Islet precursor cell (in vitro differentiated cells): ENCODE measurements at places on chromosomes 5 and 9.

GRCh38 chr9:22416692-22417060 lies 29.9 kb upstream of the DMRTA1 start:
- DNase-seq = peak; percentile 75

DNA sequence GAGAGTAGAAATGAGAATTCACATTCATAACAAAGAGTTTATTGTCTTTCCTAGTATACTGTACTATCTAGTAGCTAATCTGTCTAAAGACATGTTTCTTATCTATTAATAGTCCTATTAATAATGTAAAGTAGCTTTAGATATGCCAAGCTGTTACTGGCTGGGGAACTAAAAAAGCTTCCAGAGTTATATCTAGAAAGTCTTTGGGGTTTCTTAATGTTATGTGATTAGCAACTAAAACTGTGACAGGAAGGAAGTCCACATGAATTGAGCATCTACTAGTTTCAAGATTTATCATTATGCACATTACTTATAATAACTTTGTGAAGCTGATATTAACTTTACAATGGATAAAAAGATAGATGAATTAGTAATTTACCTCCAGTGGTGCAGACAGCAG lies 122.7 kb upstream of the CDKN2B start:
- no peak for DNase-seq

DNA sequence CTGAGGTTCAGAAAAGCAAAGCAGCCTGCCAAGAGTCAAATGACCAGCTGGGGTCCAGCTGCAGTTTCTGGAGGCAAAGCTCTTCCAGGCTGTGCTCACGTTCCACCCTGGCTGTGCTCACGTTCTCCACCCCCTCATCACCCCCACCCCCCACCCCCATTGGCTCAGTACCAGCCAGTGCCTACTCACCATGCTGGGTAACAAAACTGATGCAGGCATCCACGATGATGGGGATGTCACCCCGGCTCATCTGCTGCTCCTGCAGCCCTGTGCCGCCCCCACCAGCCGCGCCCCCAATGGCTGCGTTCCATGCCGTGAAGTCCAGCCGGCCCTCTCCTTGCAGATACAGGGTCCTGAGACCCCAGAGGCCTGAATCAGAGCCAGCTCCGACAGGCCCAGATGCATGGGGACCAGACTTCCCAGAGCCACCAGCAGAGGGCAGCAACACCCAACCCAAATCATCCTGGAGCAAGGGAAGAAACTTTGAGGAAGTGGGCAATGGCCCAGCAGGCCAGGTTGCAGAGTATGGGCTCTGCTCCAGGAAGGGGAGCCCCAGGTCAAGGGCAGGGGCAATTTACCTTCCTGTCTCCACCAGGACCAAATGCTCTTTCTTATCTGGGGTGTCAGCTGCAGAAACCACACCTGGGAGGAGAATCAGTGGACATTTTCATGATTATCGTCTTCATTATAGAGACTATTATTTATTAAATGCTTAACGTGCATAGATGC lies 13.7 kb upstream of the FCHSD1 start:
- peak; percentile 84 for DNase-seq

DNA sequence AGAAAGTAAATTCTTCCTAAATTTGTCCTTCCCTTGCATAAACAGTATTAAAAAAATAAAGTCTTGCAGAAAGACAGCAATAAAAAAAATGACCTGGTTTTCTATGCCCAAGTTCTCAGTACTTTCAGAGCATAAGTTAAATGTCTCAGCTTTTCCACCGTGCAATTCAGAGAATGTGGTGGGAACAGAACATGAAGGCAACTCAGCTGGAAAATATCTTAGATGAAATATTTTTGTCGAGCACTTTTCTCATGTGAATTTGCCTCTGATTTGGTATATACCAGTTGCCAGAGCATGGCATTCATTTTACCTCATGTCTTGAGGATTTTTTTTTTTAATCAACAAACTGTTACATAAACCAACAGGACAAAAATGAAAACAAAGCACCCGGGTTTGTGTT lies 176.1 kb downstream of the CETN3 start:
- no peak for DNase-seq

DNA sequence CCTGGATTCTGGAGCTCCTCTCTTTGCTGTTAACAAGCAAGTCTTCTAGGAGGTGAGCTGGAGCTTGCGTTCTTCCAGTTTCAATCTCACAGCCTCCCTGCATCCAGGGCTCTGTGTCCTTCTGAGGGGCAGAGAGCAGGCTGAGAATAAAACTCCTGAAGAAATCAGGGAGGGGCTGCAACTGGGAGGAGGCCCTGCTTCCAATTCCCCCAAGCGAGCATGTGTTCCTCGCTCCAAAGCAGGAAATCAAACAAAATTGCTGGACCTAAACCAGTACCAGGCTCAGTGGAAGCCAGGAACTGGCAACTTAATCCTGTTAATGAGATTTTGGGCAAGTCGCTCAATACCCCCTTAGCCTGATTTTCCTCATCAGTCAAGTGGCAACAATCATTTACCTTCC lies 181.8 kb downstream of the ASTN2 start:
- no peak for DNase-seq

GRCh38 chr5:78405829-78406750 lies 45.7 kb downstream of the SCAMP1 start:
- no peak for DNase-seq

- no peak for DNase-seq
Observed at GRCh38 chr5:149869411-149869821, 75.2 kb downstream of the PDE6A start.

DNA sequence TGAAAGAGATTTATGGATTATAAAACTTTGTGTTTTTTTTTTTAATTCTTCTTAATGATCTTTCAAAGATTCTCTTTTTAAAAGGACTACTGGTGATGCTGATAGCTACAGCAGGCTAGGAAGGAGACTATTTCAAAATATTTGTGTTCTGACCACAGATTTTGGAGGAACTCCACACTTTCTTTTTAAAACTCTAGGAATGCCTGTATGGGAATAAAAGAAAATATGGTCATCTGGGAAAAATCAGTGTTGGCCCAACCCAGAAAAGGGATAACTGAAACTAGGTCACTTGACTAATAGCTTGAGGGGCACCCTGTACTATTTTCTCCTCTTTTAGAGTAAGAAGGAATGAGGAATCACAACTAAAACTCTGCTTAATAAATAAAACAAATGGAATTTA lies 97.6 kb upstream of the ADAMTS19 start:
- no peak for DNase-seq

DNA sequence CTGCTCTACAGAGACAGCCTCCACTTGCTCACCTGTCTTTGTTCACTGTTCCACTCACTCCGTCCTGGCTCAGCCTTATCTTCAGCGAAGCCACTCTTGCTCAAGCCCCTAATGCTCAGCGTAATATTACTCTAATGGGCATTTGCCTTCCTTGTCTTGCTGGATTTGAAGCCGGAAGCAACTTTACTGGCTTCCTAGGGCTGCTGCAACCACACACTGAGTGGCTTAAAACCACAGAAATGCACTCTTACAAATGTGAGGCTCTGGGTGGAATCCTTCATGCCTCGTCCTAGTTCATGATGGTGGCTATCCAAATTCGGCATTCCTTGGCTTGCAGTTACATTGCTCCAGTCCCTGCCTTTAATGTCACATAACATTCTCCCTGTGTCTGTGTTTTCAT lies 85.5 kb upstream of the MARCHF11 start:
- peak; percentile 54 for DNase-seq

- DNase-seq = no peak
Observed at GRCh38 chr5:103178167-103178566, 58.1 kb downstream of the PPIP5K2 start.

GRCh38 chr5:89308606-89309040 lies 425.6 kb upstream of the MEF2C start:
- DNase-seq = no peak

DNA sequence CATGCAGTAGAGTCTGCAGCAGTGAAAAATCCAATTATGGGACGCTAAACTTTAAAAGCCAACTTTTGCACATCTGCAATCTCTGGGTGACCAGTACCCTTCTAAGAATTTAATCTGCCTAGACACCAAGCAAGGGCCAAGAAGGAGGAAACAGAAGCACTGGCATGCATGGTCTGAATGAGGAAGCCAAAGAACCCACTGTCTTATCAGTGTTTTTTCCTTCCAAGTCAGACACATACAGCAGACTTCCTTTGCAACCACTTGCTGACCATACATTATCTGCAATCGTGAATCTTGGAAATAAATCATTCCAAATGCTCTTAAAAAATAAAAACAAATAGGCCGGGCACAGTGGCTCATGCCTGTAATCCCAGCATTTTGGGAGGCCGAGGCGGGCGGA lies 65.9 kb downstream of the DEPDC1B start:
- DNase-seq = no peak
